Naive thymus-derived CD4-positive, alpha-beta T cell (primary cell): ENCODE measurements at places on chromosomes 12 and 14. TPM values are rescaled to one million over a fixed set of nuclear protein-coding genes. Genes with fewer than 3 reads are reported as not detected.

GRCh38 chr14:37972941-37973887 is 234.5 kb upstream of the SSTR1 start:
- DNase-seq: no peak

GRCh38 chr14:22835505-22835904 is 880 bp upstream of the MMP14 start:
- no peak for DNase-seq

DNA sequence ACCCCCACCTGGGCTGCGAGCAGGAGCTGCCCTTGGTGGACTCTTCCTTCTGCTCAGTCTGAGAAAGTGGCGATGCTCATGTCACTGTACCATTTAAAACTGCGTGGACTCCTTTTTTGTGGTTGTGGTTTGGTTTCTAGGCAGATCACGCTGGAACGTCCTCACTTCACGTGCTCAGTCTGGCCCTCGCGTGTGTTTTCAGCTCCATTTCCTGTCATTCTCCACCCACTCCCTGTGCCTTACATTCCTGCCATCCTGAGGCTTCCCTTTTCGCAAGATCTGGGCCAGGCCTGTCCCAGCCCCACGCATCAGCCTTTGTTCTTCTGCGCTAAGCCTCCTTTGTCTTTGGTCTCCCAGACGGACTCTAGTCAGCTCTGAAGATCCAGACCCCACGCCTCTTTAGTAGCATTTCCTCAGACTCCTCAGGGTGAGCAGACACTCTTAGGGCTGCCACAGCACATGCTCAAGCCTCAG is 105.4 kb downstream of the FBXL14 start:
- peak; percentile 28 for DNase-seq

DNA sequence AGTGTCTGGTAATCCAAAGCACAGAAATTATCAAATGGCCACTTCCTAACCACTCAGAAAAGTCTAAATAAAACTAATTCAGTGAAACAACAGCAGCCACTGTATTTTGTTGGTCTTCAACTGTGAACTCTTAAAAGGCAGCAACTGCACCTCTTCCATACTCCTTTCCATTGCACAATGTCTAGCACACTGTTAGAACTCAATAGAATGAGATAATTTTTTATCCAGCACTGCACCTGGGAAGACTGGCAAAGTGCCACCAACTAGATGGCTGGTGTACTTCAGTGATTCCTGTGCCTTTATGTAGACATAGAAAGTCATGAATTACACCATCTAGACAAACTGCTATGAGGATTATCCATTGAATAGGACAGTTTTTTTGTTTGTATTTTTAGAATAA is 26.2 kb downstream of the LGR5 start:
- no peak for DNase-seq

DNA sequence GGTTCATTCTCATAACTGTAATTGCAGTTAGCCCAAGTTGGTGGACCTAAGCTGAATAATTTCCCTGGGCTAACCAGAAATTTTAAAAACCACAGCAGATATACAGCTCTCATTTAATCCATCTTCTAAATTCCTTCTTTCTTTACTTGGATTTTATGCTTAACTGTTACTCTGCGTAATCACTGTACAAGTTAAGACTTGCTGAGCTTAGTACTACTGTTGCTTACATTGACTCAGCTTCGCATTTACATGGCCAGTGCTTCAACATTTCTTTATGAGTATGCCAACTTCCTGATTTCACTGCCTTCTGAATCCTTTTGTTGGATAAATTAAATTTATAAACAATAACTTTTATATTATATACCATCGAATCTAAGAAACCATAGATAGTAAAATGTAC is 147.4 kb downstream of the SLC38A4 start:
- DNase-seq: no peak

DNA sequence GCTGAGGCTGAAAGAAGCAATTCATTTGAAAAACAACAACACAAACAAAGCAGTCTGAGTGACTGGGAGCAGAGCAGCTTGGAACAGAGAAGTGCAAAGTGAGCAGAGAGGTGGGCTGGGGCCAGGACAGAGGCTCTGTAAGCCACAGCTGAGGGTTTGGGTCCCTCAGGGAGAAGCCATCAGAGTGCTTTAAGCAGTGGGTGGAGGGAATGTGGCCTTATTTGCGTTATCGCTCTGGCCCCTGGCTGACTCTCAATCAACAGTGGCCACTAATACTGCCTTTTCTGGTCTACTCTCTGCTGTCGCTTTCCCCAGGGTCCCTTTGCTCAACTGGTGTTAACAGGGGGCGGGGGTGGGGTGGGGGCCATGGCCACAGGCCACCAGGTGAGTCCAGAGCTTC is 44.2 kb downstream of the IRF2BPL start:
- no peak for DNase-seq

DNA sequence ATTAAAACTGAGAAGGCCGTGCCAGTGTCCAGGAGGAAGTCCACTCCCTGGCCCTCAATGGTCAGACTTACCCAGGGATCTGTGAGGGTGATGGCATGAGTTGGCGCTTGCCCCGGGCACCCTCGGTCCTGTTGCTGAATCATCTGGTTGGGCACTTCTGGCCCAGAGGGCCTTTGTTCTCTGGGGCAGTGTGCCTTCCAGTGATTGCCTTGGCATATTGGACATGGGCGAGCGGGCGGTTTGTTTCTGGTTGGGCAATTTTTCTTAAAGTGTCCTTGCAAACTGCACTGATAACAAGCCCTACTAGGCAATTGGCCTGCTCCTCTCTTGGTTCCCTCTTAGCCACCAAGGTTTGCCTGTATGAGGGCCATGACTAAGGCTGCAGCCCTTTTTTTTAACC is 69.5 kb upstream of the ZDHHC17 start:
- no peak for DNase-seq

THTPA gene
- total RNA-seq: 13.5 and 19.2 TPM in 2 replicates

HSP90B1 gene
- 461 and 485 TPM in 2 replicates for total RNA-seq

TAC3 gene
- total RNA-seq: 0.67 TPM
